A549 treated with DMSO at 1 μM for 4 hours (cell line): ENCODE measurements at places on chromosomes 7 and 10. TPM values are rescaled to one million over a fixed set of nuclear protein-coding genes. Genes with fewer than 3 reads are reported as not detected.

Gene TAS2R3
- total RNA-seq, result 0.07 TPM in 1 of 5 replicates, not detected in the others

Gene ATXN7L1
- total RNA-seq, result 5.5 to 7.6 TPM (median 5.9 TPM) in 5 replicates

Gene TMEM139
- 0.57 to 1.8 TPM (median 0.81 TPM) in 5 replicates for total RNA-seq

Gene IFIT1B
- not detected in 5 replicates for total RNA-seq

Gene PFKP
- total RNA-seq, result 427 to 485 TPM (median 453 TPM) in 5 replicates

Gene NPC1L1
- total RNA-seq, result 0.06 to 0.09 TPM (median 0.08 TPM) in 4 of 5 replicates, not detected in the other

Gene SLC26A5
- not detected in 5 replicates for total RNA-seq

Gene GNGT1
- total RNA-seq, result 0.09 TPM in 1 of 5 replicates, not detected in the others

Gene VPS37D
- 3.1 to 5.5 TPM (median 4.4 TPM) in 5 replicates for total RNA-seq

Gene GSTO2
- total RNA-seq, result 1.7 to 3.5 TPM (median 2.5 TPM) in 5 replicates

Gene PTPN20
- total RNA-seq, result 4.1 to 4.9 TPM (median 4.7 TPM) in 5 replicates

Gene TACR2
- total RNA-seq, result 0.09 to 0.16 TPM (median 0.13 TPM) in 4 of 5 replicates, not detected in the other

Gene PILRA
- total RNA-seq, result 3.4 to 5.8 TPM (median 5.2 TPM) in 5 replicates

Gene SLC35G1
- 8.6 to 11.8 TPM (median 10.2 TPM) in 5 replicates for total RNA-seq

Gene ECHDC3
- 8.9 to 9.7 TPM (median 9.5 TPM) in 5 replicates for total RNA-seq

Gene GDF2
- total RNA-seq, result not detected in 5 replicates

Gene GBX1
- total RNA-seq, result 0.18 TPM in 1 of 5 replicates, not detected in the others

Gene CFTR
- total RNA-seq, result 0.31 TPM in 1 of 5 replicates, not detected in the others

Gene CLCN1
- 0.03 to 0.07 TPM (median 0.06 TPM) in 3 of 5 replicates, not detected in the others for total RNA-seq

Gene TFPI2
- total RNA-seq, result 265 to 336 TPM (median 271 TPM) in 5 replicates

Gene METTL27
- total RNA-seq, result 9.0 to 12.3 TPM (median 10.8 TPM) in 5 replicates

Gene ZNF92
- 5.0 to 5.9 TPM (median 5.3 TPM) in 5 replicates for total RNA-seq

Gene OR6B1
- not detected in 5 replicates for total RNA-seq

Gene TRIP6
- total RNA-seq, result 46.1 to 61.3 TPM (median 52.0 TPM) in 5 replicates

Gene EPO
- total RNA-seq, result 0.07 to 0.09 TPM in 2 of 5 replicates, not detected in the others

Gene DDIT4
- total RNA-seq, result 135 to 169 TPM (median 156 TPM) in 5 replicates

Gene PAOX
- 1.8 to 2.4 TPM (median 2.0 TPM) in 5 replicates for total RNA-seq

Gene RPEL1
- total RNA-seq, result 0.03 TPM in 1 of 5 replicates, not detected in the others

Gene IL6
- total RNA-seq, result 2.3 to 7.6 TPM (median 3.2 TPM) in 5 replicates

Gene CYP3A7
- not detected in 5 replicates for total RNA-seq

Gene SFRP4
- 3.5 to 4.6 TPM (median 3.9 TPM) in 5 replicates for total RNA-seq

Gene PAPOLB
- total RNA-seq, result not detected in 5 replicates

Gene SEMA3A
- 6.3 to 8.3 TPM (median 7.9 TPM) in 5 replicates for total RNA-seq

Gene ASIC3
- total RNA-seq, result 7.5 to 13.1 TPM (median 10.6 TPM) in 5 replicates
